ENCODE measurements at places on chromosomes 7 and 10.

DNA sequence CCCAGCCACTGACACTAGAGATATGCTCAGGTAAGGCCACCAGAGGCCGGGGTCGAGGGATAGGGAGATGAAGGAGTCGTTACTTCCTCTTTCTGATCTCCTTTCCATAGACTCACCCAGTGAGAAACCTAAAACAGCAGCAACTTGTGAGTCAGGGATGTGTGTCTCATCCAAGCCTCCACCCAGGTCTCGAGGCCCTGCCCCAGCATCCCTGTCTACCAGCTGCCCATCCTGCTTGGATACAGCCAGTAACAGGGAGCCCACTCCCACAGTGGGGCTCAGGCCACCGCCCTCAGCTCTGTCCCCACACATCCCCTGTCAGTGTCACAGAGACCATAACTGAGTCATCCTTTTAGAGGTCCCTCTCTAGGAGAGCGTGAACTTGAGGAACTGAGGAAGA, 49.6 kb upstream of the CHST15 start:
- DNase-seq = no peak

DNA sequence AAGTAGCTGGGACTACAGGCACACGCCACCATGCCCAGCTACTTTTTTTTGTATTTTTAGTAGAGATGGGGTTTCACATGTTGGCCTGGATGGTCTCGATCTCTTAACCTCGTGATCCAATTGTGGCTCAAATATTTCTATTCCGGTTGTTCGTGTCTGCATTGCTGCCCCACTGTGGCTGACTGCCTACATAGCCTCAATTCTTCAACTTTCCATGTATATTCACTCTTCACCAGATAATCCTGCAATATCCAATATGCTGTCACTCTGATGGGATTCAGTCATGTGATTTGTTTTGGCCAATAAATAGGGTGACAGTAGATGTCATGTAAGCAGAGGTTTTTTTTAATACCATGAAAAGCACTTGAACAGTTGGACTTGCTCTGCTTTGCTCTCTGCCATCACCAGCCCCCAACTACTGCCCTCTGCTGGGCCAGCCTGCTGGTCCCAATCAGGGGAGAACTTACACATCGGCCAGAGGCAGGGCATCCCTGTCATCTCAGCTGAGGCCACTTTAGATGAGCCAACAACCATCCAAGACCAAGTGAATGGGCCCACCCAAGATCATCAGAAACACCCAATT, 56.7 kb downstream of the NSUN6 start:
- DNase-seq = no peak

- no peak for DNase-seq
Measured at GRCh38 chr10:101617824-101618568, 29.9 kb downstream of the DPCD start.

- no peak for DNase-seq
Measured at GRCh38 chr10:75403144-75403938, 1.8 kb upstream of the ZNF503 start.

DNA sequence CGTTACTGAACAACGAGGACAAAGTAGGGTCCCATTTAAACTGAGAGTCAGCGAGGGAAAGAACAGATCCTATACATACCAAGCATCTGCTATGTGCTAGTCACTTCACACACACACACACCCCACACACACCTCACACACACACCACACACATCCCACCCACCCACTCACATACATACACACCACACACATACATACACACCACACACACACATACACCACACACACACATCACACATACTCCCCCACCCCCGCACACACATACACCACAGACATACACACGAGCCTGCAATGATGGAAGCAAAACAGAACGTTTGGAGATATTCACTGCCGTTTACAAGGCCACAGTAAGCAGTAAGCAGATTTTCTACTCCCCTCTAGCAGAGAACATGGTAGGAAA, 607 bp upstream of the GRB10 start:
- DNase-seq = no peak
